ENCODE measurements at places on chromosomes 6 and 20.

GRCh38 chr6:45477790-45478189, 100.1 kb upstream of the SUPT3H start:
- no peak for DNase-seq

DNA sequence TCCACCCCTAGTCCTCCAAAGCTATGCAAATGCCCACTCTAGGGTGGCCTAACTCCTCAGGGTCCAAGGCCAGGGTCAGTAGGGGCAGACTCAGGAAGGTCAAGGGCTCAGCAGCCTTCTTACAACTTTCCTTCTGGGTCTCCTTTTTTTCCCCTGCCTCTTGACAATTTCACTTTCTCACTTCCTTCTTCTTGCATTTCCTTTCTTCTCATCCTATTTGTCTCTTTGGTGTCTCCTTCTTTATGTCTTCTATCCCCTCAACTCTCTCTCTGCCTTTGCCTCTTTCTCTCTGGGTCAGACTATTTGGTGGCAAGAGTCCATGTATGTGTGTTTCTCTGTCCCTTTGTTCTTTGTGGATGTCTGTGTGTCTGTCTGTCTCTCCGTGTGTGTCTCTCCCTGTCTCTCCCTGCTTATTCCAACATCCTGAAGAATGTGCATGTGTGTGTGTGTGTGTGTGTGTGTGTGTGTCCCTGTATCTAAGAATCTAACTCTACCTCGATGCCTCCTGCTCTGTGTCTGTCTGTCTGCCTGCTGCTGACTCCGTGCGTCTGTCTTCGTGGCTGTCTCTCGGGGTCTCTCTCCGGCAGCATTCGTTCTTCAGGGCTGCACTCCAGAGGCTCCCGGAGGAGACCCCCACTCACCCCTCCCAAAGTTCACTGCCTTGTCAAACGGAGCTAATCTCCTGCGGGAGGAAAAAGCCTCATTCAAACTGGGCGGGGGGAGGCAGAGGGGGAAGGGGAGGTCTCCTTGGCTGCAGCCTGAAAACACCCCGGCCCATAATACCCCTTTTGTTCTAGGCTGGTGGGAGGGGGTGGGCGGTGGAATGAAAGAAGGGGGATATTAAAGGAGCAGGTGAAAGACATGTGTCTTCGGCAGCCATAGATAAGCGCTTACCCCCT, 51.7 kb upstream of the FOXP4 start:
- no peak for DNase-seq

DNA sequence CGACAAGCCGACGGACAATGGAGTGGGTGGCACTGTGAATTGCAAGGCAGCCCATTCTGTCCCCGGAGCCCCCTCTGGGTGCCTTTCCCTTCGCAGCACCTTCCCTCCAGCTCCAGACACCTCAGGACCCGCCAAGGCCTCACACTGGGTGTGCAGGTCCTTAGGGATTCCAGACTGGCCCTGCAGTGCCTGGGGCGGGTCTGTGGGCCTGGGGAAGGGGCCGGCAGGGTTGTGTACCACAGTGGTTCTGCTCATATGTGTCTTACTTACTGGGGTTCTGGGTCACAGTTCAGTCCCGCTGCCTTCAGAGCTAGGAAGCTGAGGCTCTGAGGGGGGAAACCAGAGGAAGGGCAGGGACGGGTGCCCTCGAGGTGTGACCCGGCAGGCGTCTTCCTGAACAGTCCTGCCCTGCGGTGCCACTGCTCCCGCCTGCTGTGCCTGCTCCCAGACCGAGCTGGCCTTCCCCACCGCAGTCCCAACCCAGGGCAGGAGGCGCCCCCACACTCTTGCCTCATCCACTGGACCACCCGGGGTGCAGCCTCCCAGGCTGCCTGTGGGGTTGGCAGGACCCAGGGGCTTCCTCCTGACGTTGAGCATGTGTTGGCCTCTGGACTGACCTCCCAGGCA, 16.3 kb upstream of the SLCO4A1 start:
- DNase-seq: no peak

- DNase-seq: no peak
Measured at GRCh38 chr6:144737998-144738397, 452.9 kb downstream of the UTRN start.
